ENCODE measurements at places on chromosomes 2 and 18. TPM values are rescaled to one million over a fixed set of nuclear protein-coding genes. Genes with fewer than 3 reads are reported as not detected.

RBM44 gene
- 2.8 TPM for total RNA-seq

UCN gene
- total RNA-seq, result 5.0 TPM

IKZF2 gene
- 11.4 TPM for total RNA-seq

DNA sequence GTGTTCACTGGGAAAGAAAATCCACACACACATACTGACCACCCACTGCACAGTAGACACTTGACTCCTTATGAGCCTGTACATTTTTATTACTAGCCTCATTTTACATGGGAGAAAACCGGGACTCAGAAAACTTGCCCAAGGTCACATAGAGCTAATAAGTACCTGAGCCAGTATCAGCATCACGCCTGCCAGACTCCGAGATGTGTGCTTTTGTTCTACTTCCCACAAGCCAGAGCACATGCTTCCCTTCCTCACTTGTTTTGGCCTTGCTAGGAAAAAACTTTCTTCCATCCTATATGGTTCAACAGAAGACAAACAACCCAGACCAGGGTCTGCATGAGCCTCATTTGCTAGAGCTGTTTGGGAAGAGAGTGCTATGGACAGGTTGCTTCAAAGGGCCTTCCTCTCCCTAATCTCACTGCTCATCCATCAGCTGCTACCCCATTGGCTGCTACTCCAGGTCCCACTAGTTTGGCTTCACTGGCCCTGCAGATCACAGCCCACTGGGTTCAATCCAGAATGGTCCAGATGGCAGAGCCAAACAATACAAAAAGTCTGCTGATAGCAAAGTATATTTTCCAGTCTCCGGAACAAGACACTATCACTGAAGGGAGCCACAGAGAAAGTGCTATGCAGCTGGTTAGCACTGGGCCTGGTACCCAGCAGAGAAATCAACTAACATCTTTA lies 63.9 kb downstream of the STK39 start:
- no peak overlapping the region for H3K27ac ChIP-seq
- no peak overlapping the region for H3K4me3 ChIP-seq
- no peaks in the 10 kb centered on the region for H3K36me3 ChIP-seq
- H3K27me3 ChIP-seq, result no peaks in the 10 kb centered on the region

- no peak for DNase-seq
- H3K4me3 ChIP-seq, result no peak overlapping the region
- no peaks in the 10 kb centered on the region for H3K36me3 ChIP-seq
- no peaks in the 10 kb centered on the region for H3K27me3 ChIP-seq
- no peaks in the 10 kb centered on the region for H3K4me1 ChIP-seq
Measured at GRCh38 chr2:59041139-59041538, 800.0 kb upstream of the FANCL start.

- peaks cover 26% of the 10 kb centered on the region for H3K4me1 ChIP-seq
- H3K27ac ChIP-seq, result no peak overlapping the region
- H3K27me3 ChIP-seq, result no peaks in the 10 kb centered on the region
- no peaks in the 10 kb centered on the region for H3K36me3 ChIP-seq
- H3K4me3 ChIP-seq, result no peak overlapping the region
Measured at GRCh38 chr2:15913146-15913545, 27.2 kb upstream of the MYCN start.
